Activated gamma-delta T cell treated with Interleukin-2 at 50 U/mL for 16 hours (primary cell): ENCODE measurements at places on chromosomes 11 and 22.

- DNase-seq = no peak
Observed at GRCh38 chr11:126727381-126727780, 273.2 kb downstream of the KIRREL3 start.

DNA sequence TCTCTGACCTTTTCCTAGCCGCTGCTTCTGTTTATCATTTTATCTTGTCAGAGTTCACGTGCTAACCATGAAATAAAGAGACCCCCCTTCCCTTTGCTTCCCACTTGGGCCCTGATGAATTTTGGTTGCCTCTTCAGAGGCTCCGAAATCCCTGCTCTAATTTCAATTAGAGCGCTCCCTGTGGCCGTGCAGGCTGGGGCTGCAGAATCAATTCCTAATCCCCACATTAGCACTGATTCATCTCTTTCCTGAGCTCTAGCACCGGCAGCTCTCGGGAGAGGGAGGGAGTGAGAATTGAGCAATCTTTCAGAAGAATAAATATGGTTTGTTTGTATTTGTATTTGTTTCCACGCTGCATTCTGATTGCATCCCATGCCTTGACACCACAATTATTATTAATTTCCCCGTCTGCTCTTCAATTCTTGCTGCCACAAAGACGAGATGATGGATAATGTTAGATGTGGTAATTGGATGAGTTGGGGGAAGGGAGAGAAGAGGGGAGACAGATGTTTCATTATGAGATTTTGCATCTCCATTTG is 76.9 kb downstream of the NTM start:
- no peak for DNase-seq

GRCh38 chr11:29227811-29228210 is 789.0 kb downstream of the KCNA4 start:
- DNase-seq = no peak

DNA sequence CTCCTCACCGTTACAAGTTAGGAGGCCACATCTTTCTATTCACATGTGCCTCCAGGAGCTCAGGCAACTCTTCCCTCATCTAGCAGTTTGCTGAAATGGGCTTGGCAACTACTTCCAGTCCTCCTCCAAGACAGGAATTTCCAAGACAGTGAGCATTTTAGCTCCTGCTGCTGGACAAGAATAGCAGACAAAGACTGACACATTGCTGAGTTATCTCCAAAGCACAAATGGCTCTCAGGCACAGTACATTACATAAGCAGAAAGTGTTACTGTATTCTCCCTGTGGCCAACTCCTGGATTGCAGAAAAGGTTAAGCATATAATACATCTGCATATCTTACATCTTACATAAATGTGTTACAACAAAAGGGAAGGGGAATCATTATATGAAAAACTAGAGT is 83.2 kb upstream of the POU2AF2 start:
- no peak for DNase-seq

GRCh38 chr11:65315866-65316226 is 1.2 kb downstream of the CDC42EP2 start:
- no peak for DNase-seq
